Naive thymus-derived CD8-positive, alpha-beta T cell (primary cell): ENCODE measurements at places on chromosomes 11 and 22. TPM values are rescaled to one million over a fixed set of nuclear protein-coding genes. Genes with fewer than 3 reads are reported as not detected.

DNA sequence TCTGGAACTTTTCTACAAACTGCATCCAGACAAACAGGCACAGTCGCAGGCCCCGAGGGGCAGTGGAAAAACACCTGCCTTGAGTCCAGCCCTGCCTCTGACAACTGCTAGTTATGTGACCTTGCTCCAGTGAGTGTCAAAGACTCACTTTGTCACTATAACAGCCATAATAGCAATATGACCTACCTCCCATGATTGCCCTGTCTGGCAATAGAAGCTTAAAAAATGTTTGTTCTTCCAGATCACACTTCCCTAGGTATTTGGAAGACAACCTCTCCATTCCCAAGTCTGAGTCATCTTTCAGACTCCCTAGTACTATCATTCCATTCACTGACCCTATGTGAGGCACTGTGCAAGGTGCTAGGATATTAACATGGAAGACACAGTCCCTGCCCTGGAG is 74.5 kb downstream of the RPL27A start:
- DNase-seq = no peak

DNA sequence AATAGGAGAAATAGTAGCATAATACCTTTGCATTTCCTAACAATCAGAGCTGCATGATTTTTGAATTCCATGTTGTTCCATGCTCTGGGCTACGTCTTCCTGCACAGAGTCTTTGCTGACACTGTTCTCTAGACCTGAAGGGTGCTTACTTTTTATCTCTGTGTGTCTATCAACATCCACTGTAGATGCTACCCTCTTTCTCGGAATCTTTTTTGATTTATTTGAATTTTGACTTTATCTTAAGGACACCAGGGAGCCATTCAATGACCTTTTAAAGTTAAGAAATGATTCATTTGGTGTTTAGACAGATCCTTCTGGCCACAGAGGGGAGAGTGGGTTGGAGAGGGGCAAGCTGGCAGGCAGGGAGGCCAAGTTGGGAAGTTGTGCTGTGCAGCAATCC is 90.1 kb downstream of the LDLRAD3 start:
- DNase-seq = no peak

DNA sequence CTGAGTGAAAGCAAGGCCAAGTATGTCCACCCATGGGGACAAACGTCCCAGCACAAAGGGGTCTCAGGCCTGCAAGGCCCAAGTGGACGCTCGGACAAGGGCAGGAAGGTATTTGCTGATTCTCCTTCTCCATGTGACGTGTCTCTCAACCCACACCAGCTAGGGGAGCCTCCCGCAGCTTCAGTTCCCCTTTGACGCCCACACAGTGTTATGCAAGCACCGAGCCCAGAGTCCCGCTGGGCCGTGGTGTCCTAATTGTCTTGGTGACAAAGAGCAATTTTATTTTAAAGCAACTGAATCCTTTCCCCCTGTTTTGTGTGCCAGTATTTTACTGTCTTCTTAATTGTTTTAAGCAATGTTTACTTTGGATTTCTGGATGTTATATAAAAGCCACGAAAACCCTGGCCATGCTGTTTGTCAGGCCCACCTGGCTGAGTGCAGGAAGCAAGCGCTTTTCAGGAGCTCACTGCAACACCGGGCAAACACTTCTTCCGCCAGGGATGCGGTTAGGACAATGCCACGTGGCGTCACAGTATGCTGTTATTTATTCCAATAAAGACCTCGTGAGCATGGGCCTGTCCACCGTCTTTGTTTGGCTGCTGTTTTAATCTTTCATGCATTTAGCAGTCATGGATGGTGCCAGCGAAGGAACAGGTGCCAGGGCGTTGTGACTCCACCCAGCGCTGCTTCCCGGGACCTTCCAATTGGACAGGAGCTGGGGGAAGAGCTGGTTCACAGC is 8.2 kb upstream of the PARVG start:
- no peak for DNase-seq

GRCh38 chr11:110463153-110463552 is 33.4 kb downstream of the FDX1 start:
- no peak for DNase-seq

- no peak for DNase-seq
These were observed 50.6 kb upstream of the DEUP1 start for GRCh38 chr11:93279851-93280347.

DNA sequence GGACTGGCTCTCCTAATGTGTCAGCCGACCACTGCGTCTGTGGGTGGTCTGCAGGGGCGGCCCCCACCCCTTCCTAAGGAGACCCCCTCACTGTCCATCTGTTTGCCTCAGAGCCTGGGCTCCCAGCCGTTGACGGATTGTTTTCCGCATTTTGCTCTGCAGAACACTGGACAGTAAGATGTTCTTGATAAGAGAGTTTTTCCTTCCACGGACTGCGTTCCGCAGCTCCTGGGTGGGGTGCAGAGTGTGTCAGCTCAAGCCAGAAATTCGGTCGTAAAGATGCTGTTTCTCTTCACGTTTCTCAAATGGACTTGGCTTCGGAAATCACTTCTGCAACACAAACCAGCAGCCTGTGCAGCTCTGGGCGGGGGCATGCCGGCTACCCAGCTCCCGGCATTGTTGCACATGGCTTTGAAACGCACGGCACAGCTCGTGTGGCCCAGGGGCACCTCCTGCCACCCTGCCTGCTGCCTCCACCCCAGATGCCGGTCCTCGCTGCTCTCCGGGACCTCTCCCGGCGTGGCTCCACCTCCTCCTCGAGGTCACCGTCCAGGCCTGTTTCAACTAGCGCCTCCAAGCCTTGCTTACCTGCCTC is 2.9 kb upstream of the MRGPRG start:
- DNase-seq = no peak

- DNase-seq = no peak
These were observed 23.0 kb downstream of the APLNR start for GRCh38 chr11:57214098-57214417.

GRCh38 chr11:112129656-112130055 is 34.2 kb downstream of the IL18 start:
- no peak for DNase-seq

GRCh38 chr22:46057246-46058090 is 80.5 kb upstream of the WNT7B start:
- no peak for DNase-seq

DNA sequence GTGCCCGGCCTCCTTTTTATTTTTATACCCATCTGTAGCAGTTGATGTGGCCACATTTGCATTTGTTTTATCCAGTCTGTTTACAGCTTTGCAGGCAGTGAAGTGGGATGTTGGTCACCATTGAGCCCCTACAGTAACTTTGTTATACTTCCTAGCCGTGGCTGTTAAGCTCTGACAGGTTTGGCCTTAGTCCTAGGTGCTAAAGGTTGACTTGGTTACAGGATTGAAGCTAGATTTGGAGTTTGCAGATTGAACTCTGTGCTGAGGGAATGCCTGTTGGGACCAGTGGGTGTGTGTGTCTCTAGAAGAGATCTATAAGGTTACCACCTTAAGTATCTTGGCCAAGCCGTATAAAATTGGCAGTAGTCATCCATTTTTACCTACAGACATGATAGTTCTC is 91.2 kb downstream of the PPP6R3 start:
- DNase-seq = no peak

- DNase-seq = peak; percentile 33
These were observed 5.8 kb upstream of the MIEF1 start for GRCh38 chr22:39496131-39496838.

DNA sequence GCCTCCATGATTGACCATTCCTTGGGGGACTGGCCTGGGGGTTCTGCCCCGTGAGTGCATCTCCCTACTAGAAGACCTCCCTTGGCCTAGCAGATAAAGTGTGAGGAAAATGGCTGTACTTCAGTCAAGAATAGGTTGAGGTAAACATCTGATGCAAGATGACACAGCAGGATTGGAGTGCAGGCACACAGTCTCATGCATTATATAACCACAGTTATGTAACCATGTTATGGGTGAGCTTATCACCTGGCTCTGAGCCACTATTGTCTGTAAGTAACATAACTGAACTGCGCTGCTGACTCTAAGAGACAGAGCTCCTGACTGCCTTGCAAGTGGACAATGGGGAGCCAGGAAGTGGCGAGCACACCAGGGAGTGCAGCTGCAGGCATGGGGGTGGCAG is 378.7 kb upstream of the ANO5 start:
- DNase-seq = no peak

DNA sequence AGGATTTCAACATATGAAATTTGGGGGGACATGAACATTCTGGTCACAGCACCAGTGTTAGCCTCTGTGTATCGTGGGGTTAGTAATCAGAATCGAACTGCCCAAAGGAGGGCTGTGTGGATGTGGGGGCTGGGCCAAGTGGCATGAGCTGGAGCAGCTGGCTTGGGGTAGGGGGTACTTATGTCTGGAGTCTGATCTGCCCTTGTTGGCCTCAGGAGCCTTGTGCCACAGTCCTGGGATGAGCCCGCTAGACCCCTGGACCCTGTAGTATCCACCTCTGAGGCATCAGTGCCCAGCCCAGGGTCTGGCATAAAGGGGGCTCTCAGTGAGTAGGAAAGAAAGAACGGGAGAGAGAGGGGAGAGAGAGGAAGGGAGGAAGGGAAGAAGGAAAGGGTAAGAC is 67.3 kb downstream of the LRRC32 start:
- DNase-seq = no peak

GRCh38 chr11:12827929-12828812 is 153.9 kb downstream of the TEAD1 start:
- DNase-seq = no peak

- DNase-seq = no peak
These were observed 1342.8 kb downstream of the TBC1D22A start for GRCh38 chr22:48105259-48105658.

GRCh38 chr11:82229341-82229740 is 504.3 kb downstream of the FAM181B start:
- DNase-seq = peak; percentile 12

GRCh38 chr11:68854273-68854958 is 12.7 kb upstream of the CPT1A start:
- no peak for DNase-seq

- DNase-seq = no peak
These were observed 15.3 kb upstream of the PICK1 start for GRCh38 chr22:38041760-38042487.

DNA sequence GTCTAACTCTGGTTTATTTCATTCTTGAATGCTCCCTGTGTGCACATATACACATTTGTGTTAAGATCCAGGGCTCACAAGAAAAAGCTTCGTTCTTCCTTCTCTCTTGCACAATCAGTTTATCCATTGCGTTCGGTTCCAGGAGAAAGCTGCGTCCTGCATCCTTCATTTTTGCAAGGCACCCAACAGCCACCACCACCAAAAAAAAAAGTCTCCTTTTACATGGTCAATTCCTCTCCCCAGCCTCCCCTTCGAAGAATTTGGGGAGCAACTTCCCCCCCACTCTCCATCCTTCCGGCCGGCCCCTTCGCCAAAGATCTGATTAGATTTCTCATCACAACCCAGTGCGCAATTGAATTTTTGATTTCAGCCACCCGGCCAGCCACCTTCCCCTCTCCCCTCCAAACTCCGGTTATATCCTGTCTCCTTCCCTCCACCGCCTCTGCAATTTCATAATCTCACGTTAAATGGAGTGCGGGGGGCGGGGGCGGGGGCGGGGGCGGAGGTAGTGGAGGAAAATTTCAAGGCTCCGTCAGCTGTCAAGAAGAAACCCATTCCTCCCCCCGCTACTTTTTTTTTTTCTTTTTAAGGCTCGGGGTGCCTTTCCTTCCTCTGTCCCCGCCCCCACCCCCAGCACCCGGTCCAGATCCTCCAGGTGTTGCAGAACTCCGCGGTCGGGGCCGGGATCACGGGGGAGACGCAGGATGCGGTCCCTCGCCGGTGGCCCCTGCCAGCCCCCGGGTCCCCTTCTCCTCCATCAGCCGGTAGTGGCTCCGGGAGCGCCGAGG is 1166.5 kb downstream of the LRRC4C start:
- no peak for DNase-seq

DNA sequence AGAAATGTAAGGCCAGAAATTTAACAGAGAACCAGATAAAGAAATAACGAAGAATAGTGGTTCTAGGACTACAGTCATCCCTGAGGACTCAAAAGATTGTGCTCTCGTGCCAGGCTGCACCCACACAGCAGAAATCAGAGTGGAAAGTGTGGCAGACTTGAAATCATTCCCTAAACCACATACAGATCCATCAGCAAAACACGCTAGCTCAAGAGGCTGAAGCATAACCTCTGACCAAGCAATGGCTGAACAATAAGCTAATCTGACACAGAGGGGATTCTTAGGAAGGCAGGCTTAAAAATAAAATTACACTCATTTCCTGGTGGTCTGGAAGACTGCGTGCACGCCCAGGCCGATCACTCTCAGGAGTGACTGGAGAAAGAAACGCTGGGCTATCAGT is 19.0 kb downstream of the NCF4 start:
- no peak for DNase-seq

GRCh38 chr11:241634-242033 is 4.9 kb downstream of the PSMD13 start:
- DNase-seq = no peak

DNA sequence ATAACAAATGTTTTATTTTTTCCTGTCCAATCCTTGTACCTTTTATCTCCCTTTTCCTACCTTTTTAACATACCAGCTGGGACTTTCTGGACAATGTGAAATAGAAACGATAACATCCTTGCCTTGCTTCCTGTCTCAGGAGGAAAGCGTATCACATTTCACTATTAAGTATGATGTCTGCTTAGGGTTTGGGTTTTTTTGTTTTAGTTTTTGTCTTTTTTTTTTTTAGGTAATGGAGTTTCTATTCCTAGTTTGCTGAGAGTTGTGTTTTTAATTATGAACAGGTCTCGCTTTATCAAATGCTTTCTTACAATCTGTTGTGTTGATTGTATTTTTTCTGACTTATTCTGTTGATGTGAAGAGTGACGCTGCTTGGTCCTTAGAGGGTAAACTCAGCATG is 64.2 kb upstream of the KCNQ1OT1 start:
- no peak for DNase-seq

GRCh38 chr22:39110631-39111561 is 13.9 kb downstream of the APOBEC3H start:
- DNase-seq = no peak

DNA sequence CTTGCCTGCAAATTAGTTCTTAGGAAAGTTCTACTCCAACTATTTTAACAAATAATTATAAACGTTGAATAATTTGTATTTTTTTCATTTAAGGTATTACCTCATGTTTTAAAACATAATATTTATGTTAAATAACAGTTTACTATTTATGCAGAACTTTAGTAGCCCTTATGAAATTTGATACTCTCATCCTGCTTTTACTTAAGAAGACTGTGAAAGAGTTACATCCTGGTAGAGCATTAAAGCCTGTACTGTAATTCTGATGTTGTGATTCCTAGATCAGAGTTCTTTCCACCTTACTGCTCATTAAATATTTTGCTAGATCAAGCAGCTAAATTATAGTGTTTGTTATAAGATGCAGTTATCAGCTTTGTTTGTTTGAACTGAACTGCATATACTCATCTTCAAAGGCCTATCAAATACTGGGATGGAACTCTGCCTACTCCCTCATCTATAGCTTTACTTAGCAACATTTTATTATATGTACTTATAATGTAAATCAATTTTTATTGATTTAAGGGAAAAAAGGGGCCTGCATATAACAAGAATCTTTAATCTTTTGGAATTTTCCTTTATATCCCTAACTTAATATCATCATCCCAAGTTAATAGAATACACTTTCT is 304.2 kb downstream of the DYNC2H1 start:
- no peak for DNase-seq

Gene GAS2L1
- polyA plus RNA-seq = not detected

Gene TRMT112
- polyA plus RNA-seq = 509 TPM

Gene GSTT2
- polyA plus RNA-seq = not detected

Gene OR52E8
- polyA plus RNA-seq = not detected

Gene ST3GAL4
- 2.1 TPM for polyA plus RNA-seq

Gene DEUP1
- not detected for polyA plus RNA-seq

Gene MRGPRE
- polyA plus RNA-seq = not detected

Gene PDGFB
- 1.0 TPM for polyA plus RNA-seq
